Cardiac septum (tissue), 1 donor: ENCODE measurements at places on chromosomes 7 and 10. TPM values are rescaled to one million over a fixed set of nuclear protein-coding genes. Genes with fewer than 3 reads are reported as not detected.
A peak's percentile ranks its signal among the peaks of the same experiment; 100 is the strongest.

DNA sequence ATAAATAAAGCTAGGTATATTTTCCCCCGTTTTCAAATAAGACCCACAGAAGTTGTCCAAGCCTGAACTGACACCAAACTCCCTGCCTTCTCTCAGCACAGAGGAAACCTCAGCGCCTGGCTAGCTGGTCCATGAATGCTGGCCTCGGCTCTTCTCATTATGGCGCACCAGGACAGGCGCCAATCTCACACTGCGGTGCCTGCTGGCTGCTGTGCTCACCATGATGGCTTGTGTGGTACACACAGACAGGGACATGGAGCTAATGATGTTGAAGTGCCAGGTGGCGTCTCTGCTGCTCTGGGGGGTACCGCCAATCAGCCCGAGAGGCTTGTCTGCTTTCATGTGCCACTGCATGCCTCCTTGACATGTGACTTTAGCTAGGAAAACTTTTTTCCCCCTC lies 43.2 kb upstream of the USP6NL start:
- DNase-seq = no peak

GRCh38 chr7:20785157-20786048 lies 1.3 kb downstream of the SP8 start:
- no peak for DNase-seq

DNA sequence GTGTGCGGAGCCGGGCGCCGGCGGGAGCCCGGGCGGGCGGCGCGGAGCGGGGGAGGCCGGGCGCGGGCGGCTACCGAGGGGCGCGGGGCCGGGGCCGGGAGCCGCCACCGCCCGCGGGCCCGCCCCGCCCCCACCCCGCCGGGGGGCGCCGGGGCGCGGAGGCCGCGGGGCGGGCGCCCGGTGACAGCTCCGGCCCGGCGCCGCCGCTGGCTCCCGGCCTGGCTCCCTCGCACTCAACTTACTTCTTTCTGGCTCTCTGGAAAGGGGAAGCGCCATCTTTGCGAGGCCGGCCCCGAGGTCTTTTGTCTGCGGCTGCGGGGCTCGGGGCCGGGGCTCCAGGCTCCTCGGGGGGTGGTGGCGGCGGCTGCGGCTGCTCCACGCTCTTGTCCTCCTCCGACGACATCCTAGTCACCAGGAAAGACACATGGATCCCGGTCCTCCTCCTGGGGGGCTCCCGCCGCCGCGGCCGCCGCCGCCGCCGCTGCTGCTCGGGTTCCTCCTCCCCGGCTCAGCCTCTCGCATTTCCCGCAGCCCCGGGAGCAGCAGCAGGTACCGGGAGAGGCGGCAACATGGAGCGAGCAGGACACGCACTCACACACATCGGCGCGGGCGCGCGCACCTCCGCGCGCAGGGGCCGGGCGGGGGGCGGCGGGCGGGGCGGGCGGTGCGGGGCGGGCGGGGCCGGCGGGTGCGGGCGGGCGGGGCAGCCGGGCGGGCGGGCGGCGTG lies at the start of gene KMT2C:
TSS of gene KMT2C (minus strand) at position 620 of the 727 bp plus-strand sequence. CDS start at position 403, 217 bp downstream.
- DNase-seq = peak; percentile 79

Gene NFE2L3
- total RNA-seq = 0.57 TPM

Gene KCP
- 0.35 TPM for total RNA-seq

Gene SYT15
- total RNA-seq = 6.7 TPM

Gene CYP3A4
- not detected for total RNA-seq

Gene LIPA
- 16.0 TPM for total RNA-seq

Gene AGAP4
- 10.0 TPM for total RNA-seq
